MM.1S (cell line): ENCODE measurements at places on chromosomes 1 and 21.
A peak's percentile ranks its signal among the peaks of the same experiment; 100 is the strongest.

- DNase-seq: peak; percentile 30
These were observed 67.6 kb downstream of the PKN2 start for GRCh38 chr1:88751714-88752113.

DNA sequence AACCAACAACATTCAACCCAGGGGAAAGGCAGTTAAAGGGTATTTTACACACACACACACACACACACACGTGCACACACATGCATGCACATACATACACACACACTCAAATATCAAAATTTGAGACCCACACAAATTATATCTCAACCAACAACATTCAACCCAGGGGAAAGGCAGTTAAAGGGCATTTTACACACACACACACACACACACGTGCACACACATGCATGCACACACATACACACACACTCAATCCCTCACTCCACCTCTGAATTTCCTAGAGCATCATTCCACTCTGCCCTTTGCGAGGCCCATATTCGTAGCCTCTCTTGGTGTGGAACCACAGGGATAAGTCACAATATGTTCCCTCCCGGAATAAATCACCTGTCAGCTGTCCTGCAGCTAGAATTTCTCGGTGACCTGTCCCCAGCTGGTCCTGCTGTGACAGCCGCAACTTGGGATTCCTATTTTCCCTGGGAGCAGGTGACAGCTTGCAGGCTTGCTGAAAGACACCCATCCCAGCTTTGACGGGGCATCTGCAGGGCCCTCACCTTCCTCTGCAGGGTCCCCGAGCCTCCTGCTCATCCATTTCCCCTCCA is 122.7 kb downstream of the PSMG1 start:
- no peak for DNase-seq

GRCh38 chr1:226733304-226733703 is 5.8 kb downstream of the ITPKB start:
- DNase-seq: no peak

DNA sequence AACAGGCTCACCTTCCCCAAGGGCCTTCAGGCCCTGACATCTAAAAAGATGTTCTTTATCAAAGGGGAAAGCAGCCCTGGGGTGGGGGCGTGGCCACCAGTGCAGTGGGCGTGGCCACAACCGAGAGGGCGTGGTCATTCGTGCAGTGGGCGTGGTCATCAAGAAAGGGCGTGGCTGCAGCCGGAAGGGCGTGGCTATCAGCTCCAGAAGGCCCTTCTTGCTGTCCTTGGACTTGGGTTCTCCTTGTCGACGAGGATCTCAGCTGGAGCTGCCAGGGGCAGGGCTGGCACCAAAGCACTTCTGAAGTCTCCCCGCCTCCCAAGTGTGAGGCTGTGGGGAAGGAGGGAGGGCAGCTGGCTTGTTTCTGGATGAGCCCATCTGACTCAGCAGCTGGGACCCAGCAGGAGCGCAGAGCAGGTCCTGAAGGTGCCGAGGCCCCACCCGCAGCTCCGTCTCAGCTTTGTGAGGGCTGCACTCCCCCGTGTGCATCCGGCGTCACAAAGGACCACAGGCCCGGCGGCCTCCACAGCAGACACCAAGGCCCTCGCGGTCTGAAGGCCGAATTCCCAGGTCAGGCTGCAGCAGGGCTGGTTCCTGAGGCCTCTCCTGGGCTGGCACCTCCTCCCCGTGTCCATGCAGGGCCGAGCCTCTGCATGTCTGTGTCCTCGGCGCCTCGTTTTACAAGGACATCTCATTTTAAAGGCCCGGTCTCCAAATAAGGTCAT is 12.8 kb downstream of the PDE9A start:
- no peak for DNase-seq

DNA sequence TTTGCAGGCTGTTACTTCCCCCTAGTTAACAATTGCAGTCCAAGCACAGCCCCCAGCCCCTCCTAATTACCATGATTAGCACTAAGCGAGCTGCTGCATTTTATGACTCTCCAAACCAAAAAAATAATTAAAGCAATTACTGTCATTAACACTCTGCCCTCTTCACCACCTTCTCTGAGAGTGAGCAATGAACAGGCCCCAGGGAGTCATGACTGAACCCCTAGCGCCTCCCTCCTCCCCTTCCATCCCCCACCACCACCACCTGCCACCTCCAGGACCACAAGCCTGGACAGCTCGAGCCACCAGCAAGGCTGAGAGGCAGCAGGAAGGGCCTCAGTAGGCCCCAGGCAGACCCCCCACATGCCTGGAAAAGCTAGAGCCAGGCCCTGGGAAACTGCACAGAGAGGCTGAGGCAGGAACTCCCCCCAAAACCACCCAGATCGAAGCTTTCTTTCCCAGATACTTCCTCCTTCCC is 35.5 kb upstream of the ZC3H12A start:
- no peak for DNase-seq

- no peak for DNase-seq
These were observed 237.7 kb upstream of the CACYBP start for GRCh38 chr1:174761901-174762585.

- no peak for DNase-seq
These were observed 4.2 kb downstream of the LY9 start for GRCh38 chr1:160800142-160800541.

- peak; percentile 37 for DNase-seq
These were observed 1.5 kb downstream of the HIPK1 start for GRCh38 chr1:113930499-113931161.

DNA sequence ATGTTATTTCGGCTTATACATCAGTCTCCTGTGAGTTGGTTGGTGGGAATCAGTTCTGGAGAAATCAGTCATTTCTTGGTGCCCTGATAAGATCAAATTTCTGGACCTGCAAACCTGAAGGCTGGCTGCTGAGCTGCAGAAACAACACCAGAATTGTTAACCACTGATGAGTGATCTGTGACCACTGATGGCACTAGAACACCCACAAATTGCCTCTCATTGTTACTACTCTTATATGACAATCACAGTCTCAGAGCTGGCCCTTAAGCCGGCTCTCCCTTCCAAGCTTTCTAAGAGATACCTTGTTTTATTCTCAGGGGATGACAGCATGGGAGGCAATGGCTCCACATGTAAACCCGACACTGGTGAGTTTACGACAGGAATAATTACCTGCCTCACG is 1.9 kb downstream of the C1orf162 start:
- no peak for DNase-seq

DNA sequence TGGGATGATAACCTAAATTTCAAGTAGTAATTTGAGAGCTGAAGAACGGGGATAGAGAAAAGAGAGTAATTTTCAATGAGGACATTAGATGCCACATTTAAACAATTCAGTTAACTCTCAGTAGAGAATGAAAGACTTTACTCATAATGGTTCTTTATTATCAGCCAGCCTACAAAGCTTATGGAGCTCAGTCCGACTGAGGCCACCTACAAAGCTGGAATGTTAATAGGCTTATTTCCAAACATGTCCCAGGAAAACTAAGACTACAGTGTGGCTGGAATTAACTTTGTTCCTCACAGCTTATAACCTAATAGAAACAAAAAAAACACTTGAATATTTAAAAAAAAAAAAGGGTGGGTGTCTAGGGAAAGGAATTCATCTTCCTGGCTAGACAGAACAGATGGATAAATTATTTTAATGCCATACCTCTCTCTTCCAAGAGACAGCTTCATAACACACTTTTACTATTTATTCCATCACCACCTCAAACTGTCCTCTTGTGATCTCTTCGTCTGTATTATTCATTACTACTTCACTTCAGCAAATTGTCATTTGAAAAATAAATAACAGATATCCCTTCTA is 9.8 kb downstream of the SLC19A2 start:
- DNase-seq: no peak

DNA sequence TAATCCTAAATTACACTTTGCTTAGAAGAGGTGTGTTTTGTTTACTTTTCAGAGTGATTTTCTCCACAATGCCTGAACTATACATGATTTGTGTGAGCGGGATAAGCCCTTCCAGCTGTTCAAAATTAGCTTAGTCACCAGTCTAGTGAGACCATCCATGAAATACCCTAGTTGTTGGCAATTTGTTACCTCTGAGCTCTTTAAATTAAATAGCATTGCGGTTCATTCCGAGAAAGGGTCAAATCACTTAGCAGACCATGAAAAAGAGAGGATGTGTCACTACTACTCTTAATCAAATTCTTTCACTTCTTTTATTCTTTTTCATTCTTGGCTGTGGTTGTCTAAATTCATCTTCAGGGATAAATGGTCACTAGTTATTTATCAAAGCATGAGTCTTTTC is 11.9 kb upstream of the VAV3 start:
- DNase-seq: no peak

DNA sequence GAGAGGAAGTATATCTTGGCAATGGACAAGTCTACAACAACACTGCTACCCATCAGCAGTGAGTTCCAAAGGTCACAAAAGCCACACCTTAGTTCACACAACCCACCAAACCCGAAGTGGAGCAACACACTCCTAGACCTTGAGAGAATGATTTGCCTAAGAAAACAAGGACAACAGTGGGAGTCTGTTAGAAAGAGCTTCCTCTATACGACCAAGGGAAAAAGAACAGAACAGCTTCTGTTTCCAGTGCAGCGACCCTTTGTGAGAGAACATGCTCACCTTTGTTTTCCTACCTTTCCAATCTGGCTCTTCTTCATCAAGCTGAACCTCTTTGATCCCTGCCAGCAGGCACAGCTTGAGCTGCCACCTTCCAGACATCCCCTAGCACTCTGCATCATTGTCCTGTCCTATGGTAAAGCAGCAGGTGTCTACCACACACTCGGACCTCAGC is 56.7 kb upstream of the PALMD start:
- DNase-seq: no peak

DNA sequence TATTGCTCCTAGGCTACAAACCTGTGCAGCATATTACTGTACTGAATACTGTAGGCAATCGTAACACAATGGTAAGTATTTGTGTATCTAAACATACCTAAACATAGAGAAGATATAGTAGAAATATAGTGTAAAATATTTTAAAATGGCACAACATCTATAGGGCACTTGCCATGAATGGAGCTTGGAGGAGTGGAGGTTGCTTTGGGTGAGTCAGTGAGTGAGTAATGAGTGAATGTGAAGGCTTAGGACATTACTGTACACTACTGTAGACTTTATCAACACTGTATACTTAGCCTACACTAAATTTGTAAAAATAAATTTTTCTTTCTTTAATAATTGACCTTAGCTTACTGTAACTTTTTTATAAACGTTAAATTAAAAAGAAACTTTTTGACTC is 7.9 kb downstream of the LEFTY2 start:
- DNase-seq: no peak
